ENCODE measurements at places on chromosomes 2 and 18.

- no peak for DNase-seq
These were observed 136.7 kb upstream of the SATB2 start for GRCh38 chr2:199594443-199594842.

GRCh38 chr2:235966932-235967757 lies 201.0 kb downstream of the GBX2 start:
- no peak for DNase-seq

DNA sequence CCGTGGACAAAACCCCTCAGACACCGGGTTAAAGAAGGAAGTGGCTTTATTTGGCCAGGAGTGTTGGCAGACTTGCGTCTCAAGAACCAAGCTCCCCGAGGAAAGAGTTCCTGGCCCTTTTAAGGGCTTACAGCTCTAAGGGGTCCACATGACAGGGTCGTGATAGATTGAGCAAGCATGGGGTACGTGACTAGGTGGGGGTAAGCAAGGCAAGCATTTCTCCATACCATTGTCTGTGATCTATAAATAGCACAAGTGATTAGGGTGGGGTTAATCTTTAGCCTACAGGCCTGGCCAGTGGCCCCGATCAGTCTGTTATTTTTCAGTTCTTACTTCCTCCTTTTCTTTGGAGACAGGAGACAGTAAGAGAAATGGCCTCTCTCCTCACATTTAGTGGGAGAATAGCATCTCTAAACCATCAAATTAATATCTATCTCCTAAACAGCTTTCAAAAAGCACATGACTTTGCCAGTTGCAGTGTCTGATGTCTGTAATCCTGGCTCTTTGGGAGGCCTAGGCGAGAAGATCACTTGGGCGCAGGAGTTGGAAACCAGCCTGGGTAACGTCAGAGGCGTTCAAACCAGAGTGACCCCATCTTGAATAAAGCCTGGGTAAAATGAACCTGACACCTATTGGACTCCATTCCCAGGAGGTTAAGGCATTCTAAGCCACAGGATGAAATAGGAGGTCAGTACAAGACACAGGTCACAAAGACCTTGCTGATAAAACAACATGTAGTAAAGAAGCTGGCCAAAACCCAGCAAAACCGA lies 18.3 kb upstream of the CNOT11 start:
- DNase-seq: no peak

DNA sequence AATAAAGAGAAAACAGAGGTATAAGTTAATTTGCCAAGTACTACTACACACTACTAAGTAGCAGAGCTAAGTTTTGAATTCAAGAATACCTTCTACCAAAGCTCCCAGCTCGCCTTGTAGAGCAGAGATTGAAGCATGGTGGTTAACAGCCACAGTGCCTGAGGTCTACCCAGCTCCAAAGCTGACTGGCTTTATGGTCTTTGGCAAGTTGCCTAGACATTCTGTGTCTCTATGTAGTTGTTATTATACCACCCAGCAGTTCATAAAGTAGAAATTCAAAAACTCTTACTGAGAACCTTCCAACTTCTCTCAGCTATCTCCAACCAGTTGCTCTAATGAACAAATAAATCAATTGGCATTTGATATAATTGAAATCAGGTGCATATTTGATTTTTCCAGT lies 87.8 kb downstream of the PDE11A start:
- DNase-seq: no peak

DNA sequence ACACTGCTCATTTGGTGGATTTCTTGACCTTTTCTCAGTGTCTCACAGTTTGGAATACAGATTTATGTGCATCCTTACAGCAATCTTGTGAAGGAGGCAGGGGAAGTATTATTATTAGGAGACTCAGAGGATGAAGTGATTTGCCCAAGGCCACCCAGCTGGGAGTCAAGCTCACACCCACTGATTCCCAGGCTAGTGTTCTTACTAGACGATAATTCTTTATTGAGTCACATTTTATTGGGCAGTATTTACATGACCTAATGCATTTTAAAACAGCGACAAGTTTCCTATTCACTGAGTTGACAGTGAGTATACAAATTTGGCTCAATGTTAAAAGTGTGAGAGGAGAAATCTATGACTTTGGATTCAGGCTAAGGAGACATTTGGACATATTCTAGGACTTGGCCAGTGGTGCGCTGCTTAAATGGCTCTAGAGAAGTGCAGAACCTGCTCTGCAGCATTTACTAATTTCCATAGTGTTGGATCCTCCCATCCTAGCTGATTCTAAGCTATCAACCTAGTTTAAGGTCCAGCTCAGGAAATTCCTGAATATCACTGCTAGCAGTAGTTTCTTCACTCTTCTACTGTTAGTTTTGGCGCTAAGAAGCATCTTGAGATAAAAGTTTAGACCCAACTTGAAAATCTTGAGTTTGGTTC lies 199.3 kb downstream of the MTX2 start:
- DNase-seq: no peak

- no peak for DNase-seq
These were observed 39.4 kb downstream of the AAK1 start for GRCh38 chr2:69604026-69604678.

GRCh38 chr2:23380562-23381065 lies 4.4 kb upstream of the KLHL29 start:
- no peak for DNase-seq

GRCh38 chr2:103959174-103960128 lies 894.5 kb upstream of the POU3F3 start:
- DNase-seq: no peak

DNA sequence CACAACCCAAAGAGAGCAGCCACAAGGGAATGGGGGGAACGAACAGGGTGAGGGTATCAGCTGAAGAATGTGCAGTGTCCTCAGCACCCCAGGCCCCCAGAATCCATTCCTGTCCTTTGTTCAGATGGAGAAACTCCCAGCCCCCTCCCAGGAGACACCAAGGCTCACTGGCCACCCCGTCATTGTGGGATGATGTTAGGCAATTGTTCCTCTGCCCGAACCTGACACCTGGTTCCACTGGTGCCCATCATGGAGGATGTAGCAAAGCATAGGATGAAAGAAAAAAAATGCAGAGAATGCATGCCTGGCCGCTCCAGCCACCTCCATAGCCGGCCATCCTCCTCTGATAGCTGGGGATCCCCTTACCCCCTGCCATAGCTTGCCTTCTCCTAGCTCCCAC lies 197.3 kb upstream of the TWIST2 start:
- DNase-seq: no peak

DNA sequence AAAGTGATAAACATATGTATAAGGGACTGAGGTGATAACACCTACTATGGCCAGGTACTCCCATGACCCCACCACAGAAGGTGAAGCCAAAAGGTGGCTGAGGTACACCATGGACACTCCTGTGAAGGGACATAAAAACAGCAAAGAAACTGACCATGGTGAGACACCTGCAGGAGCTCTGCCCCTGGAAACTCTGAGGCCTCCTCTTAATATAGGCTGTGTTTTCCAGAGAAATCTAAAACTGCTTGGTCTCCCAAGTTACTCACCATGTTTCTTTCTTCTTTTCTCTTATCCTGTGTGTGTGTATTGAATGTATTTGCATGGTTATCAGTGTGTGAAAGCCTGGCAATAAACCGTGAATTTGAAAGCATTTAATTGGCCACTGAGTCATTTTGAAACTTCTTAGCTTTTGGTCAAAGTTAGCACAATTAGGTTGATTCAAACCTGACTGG lies 739.3 kb upstream of the GCFC2 start:
- DNase-seq: no peak

GRCh38 chr2:212939777-212940531 lies 211.5 kb downstream of the IKZF2 start:
- DNase-seq: no peak

DNA sequence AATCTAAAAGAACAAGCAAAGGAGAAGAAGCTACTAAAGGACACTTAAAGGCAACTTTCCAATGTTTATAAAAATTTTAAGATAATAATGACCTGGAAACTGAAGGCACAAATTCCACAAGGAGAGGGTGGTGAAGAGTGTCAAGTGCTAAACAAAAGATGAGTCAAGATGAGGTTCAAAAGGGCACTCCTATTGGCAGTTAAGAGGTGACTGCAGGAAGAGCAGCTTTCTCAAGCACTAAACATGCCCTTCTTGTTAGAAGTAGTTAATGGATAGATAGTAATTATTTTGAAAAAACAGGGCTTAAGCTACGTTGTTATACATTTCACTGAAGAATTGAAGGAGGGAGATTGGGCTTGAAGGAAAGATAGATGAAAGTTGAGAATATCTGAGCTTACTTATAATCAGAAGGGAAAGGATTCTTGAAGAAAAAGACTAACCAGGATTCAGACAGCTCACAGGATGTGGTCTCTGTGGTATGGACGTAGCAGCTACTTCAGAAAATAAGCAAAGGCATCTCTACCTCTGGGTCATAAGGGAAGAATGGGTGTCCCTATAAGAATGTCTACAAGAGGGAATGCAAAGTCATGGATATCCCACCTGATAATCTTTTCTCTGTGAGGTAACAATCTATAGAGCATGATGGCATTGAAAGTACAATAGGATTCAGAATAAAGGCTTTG lies 454.7 kb upstream of the SLC39A10 start:
- DNase-seq: no peak

DNA sequence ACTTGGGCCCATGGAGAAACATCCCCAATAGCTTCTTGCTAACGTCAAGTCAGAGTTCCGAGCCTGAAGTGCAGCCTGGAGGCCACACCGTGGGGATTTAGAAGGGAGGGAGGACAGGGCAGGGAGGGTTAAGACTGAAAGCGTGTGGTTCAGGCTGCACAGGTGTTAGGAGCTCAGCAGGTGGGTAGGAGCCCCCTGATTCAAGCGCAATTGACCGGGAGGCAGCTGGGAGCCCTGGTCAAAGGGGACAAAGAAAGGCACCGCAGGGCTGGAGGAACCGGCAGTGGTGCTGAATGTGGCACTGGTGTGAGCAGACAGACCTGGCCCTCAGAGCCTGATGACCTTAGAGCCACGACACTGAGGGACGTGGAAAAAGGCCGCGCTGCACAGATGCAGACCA lies 149.6 kb downstream of the TMEM18 start:
- no peak for DNase-seq

DNA sequence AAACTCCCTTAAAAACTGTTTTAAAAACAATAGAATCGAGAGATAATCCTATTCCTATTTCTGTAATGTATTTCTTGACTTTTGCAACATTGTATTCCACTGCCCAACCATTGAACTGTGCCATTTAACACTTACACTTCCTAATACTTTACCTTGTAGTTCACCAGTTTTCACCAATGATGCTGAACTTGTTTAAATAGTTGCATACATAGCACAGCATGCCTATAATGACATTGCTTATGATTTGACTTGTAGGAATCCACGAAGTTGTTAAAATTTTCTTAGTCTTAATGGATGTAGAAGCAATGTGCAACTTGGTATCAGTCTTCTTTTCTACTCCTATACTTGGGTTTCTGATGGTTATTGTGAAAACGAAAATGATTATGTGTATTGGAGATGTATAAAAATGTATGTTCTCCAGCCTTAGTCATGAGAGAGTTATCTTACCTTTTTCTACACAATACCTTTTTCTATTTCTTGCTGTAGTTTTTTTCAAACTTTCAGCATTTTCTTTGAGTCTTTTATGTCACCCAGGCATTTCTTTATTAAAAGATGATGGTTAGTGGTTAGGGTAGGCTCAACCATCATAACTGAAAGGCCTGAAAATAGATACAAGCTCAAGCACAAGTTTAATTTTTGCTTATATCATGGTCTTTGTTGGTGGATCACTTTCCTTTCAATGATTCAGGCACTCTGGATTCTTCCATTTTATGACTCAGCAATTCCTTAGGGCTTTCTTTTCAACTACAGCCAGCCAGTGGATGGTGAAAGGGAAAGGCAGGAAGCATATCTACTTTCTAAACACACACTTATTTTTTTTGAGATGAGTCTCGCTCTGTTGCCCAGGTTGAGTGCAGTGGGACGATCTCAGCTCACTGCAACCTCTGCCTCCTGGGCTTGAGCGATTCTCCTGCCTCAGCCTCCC lies 9.4 kb downstream of the GPD2 start:
- no peak for DNase-seq

GRCh38 chr2:85266146-85267041 lies 61.4 kb downstream of the TGOLN2 start:
- DNase-seq: peak; percentile 51

GRCh38 chr18:9140381-9140780 lies 3.8 kb downstream of the ANKRD12 start:
- no peak for DNase-seq

DNA sequence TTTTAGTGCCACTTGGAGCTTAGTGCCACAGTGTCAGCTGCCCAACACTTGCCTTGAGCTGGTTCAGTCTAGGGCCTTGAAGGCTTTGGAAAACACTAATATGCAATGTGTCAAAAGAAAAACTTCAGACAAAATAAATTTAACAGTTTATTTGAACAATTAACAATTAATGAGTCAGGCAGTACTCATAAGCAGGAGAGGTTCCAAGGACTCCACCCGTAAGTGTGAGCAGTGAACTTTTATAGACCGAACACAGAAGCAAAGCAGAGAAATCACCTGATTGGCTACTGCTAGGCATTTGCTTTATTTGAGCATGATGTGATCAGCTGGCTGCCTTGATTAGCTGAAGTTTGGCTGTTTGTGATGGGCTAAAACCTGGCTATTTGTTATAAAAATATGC lies 49.5 kb upstream of the TBC1D8 start:
- no peak for DNase-seq

- peak; percentile 5 for DNase-seq
These were observed 152.9 kb upstream of the EPAS1 start for GRCh38 chr2:46144133-46144800.

- DNase-seq: no peak
These were observed 70.7 kb downstream of the CABYR start for GRCh38 chr18:24209558-24209957.

- no peak for DNase-seq
These were observed 122.4 kb downstream of the NFATC1 start for GRCh38 chr18:79518028-79518682.

DNA sequence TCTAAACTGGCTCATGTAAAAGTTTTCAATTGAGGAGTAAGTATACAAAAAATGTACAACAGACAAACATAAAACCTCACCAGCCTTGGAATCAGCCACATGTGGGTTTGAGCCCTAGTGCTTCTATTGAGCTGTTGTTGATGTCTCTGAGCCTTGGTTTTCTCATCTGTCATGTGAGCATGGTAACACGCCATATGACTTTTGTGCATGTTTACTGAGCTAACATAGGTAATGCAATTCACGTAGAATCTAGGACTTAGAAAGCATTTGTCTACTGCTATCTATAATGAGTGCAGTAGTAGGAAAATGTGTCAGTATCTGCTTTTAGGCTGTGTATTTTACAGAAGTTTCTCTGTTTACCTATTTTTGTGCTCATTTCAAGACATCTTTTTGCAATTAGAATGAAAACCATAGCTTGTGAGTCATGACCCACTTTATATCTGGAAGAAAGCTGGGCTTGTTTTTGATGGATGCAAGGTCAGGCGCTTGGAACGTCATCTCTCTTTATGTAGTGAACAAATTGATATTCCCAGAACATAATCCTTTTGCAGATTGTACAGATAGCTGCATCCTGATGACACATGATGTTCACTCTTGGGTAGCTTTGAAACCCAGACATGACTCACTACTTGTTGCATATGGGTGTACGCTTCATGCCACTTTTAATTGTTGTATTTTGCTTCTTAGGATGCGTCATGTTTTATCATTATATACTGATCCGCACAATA lies 94.3 kb downstream of the RNF144A start:
- DNase-seq: no peak

Measured in T-cell (primary cell).